ENCODE measurements at places on chromosomes 7 and 10.

GRCh38 chr10:126250045-126250444 is 138.2 kb downstream of the ADAM12 start:
- DNase-seq, result no peak

DNA sequence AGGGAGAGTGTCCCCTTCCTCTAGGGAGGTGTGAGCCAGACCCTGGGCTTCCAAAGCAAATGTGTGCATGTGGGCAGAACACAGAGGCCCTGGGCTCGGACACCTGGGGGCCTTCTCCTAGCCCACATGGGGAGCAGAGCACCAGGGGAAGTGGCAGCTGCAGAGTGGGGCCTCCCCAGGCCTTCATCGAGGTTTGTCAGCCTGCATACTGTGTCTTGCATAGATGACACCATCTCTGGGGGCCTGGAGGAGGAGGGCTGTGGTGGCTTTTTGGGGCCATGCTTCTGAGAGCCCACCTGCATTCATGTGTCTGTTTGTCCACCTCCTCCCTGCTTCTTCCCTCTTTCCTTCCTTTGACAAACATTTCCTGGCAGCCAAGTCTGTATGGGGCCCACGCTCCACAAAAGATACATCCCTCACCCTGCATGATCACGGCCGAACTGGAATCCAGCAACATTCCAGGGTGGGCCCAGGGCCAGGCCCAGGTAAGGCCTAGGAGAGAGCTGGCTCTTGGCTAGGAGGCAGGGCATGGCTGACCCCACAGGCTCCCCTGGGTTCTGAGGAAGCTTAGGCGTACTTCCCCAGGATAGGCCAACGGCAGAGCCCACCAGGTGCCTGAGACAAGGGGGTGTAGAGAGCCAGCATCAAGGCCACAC is 79.2 kb downstream of the ZMIZ1 start:
- no peak for DNase-seq

DNA sequence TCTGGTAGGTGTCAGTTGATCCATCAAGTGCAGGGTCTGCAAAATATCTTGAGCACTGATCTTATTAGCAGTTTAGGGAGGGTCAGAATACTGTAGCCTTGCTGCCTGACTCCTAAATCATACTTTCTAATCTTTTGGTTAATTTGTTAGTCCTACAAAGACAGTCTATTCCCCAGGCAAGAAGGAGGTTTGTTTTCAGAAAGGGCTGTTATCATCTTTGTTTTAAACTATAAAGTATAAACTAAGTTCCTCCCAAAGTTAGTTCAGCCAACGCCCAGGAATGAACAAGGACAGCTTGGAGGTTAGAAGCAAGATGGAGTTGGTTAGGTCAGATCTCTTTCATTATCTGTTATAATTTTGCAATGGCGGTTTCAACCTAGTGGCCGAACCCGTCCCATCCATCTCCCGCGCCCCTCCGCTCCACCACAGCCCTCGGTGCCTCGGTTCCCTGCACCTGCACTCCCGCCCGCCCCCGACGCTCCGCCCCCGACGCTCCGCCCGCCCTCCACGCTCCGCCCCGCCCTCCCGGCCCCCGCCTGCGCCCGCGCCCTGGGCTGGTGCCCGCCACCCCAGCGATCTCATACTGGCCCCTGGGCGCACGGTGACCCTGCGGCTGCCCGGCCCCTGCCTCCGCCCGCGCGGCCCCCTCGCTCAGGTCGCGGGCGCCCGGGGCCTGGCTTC is at the start of gene ADCK2:
ADCK2 (plus strand) TSS at position 564 of the 681 bp plus-strand sequence. CDS start 386 bp downstream, outside the sequence.
- peak; percentile 98 for DNase-seq

- DNase-seq, result peak; percentile 15
Measured at GRCh38 chr10:93495654-93496321, 624 bp upstream of the CEP55 start.

GRCh38 chr7:70894799-70895198 is 237.1 kb upstream of the GALNT17 start:
- no peak for DNase-seq

DNA sequence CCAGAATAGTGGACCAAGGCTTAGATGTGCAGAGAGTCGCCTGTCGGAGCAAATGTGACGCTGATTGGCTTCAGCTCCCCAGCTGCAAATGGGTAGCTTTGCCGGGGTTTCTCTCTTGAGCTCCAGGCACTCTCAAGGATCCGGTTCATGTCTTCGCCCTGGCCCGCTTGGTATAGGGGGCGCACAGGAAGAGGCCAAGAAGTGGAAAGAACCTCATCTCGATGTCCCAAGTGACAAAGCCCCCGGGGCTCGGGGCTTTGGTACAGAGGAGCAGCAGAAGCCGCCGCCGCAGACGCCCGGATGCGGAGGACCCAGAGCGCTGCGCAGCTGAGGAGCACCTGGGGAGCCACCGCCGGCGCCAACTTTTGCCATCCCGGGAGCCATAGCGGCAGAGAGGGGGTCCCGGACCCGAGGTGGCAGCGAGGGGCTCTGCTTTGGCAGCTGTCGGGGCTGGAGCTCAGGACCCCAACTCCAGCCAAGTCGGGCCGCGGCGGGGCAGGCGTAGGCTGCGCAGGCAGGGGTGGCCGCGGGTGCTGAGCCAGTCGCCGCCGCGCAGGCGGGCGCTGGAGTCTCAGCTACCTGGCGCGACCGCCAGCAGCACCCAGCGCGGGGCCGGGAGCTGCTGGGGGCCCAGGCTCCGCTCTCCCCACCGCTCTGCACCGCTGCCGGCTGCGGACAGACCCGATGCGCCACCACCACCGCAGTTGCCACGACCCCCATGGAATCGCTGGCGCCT is 466.6 kb downstream of the XPNPEP1 start:
- no peak for DNase-seq

DNA sequence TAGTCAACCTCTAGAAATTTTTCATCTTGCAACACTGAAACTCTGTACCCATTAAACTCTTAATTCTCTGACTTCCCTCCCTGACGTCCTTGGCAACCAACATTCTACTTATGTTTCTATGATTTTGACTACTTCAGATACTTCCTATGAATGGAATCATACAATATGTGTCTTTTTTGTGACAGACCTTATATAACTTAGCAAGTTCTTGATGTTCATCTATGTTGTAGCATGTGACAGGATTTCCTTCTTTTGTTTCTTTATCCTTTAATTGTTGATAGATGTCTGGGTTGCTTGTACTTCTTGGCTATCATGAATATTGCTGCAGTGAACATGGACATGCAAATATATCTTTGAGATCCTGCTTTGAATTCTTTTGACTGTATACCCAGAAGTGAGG is 240.8 kb downstream of the ADK start:
- DNase-seq, result no peak

DNA sequence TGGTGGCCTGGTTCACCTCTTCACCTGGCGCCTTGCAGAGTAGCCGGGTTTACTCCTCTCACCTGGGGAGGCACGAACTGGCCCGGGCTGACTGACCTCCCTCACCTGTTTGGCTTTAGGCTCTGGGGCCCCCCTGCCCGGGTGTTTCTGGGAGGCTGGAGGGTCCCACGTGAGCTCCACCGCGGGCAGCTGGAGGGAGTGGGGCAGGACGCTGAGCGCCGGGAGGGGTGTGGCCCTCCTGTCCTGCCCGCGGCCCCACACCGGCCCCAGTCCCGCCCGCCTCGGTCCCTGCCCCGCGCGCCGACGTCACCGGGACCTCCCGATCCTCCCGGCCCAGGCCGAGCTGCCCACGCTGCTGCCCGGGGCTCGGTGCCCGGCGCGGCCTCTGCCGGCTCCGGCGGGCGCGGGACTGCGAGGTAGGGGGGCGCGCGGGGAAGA is at the start of gene AMZ1:
AMZ1 (plus strand) TSS at position 322 of the 438 bp plus-strand sequence. CDS start 12,250 bp downstream, outside the sequence.
- no peak for DNase-seq

GRCh38 chr10:68106656-68107055 is 2.6 kb upstream of the MYPN start:
- DNase-seq, result no peak

DNA sequence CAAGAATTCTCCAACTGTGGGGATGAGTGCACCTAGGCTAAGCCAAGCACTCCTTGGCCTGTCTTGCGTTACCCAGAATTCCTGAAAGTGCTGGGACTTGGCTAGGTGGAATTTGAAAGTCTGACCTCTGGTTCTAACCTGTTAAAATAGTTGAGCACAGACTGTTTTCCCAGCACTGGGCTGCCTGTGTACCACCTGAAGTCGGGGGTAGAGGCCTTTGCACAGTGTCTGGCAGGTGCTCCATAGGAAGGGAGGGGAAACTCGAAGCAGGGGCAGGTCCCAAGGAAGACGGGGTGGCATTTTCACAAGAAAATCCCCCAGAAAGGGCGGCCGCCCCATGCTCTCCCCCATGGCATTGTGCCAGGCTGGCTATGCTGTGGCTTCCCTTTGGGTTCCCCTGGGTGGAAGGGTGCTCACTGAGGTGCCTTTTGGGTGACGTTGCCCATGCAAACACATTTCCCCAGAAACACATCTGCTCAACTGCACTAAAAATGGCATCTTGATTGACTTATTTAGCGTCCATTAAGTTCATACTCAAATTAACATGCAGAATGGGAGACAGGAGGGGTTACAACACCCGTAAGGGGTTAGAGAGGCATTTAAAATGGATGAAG is 62.9 kb downstream of the SYPL1 start:
- no peak for DNase-seq

DNA sequence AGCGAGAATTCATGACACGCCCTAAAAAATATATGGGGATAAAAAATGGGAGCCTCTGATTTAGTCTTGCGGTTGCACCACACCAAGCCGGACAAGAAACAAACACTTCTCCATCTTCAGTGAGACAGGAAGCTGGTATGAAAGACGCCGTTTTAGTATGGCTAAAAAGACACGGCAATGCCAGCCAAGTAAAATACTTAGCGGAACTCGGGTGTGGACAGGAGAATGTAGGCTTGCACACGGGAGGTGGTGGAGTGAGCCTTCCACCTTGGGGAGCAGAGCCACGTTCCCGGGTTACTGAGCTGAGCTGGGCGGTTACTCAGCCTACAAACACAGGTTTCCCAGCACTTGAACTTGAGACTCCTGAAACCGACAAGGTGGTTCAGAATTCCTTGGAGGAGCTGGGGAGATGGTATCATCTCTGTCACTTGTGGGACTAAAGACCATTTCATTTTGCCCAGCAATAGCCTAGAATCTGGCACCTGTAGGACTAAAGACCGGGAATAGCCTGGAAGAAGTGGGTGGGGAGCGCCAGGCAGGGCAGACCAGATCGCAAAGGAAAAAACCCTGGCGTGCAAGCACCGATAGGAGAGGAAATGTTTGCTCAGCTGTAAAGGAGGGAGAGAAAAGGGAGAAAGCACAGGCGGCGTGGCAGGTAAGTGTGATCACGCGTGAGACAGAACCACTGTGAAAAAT is 34.8 kb upstream of the SEPHS1 start:
- no peak for DNase-seq

GRCh38 chr7:15158141-15158810 is 255.7 kb upstream of the DGKB start:
- no peak for DNase-seq

GRCh38 chr10:58268454-58268945 is 462 bp upstream of the CISD1 start:
- no peak for DNase-seq

GRCh38 chr7:23403970-23404369 is 66.3 kb downstream of the IGF2BP3 start:
- DNase-seq, result no peak

- peak; percentile 57 for DNase-seq
Measured at GRCh38 chr10:80468002-80468401, 13.9 kb downstream of the TSPAN14 start.

DNA sequence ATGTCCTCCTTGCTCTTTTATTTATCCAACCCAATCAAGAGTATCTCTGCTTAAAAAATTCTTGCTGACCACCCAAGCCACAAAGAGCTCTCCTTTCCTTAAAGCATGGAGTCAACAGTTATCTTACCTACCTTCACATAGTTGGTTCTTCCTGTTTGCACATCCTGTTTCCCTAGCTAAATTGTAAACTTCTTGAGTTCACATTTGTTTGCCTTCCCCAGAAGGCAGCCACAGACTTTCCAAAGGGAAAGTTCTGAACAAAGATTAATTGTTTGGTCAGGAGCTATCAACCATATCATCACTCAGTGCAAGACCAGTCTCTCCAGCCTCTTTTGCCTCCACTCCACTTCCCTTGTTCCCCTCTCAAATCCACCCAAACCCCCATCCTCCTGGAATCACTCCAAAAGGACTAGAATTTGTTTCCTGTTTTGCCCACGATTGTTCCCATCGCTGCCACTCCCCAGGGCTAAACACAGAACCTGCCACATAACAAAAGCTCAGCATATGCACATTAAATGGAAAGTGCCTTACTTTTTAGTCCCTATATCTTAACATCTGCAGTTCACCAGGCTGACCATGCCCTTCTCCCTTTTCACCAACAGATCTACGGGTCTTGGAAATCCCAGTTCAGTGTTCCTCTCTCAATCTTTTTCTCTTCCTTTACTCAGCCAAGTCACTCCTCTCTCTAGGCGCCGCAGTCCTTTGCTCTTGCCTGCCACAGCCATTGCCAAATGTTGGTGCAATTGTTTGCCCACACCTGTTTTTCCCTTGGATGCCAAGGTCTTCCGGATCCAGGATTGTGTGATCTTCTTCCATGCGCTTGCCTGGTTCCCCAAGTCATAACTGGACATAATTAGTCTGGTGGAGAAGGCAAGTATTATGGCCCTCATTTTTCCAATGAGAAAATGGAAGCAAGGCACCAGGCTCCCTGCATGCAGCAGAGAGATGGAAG is 265.5 kb downstream of the KCNMA1 start:
- no peak for DNase-seq

GRCh38 chr7:21383227-21384220 is 44.4 kb upstream of the SP4 start:
- no peak for DNase-seq

GRCh38 chr10:125762692-125763648 is 12.7 kb downstream of the MMP21 start:
- DNase-seq, result no peak

DNA sequence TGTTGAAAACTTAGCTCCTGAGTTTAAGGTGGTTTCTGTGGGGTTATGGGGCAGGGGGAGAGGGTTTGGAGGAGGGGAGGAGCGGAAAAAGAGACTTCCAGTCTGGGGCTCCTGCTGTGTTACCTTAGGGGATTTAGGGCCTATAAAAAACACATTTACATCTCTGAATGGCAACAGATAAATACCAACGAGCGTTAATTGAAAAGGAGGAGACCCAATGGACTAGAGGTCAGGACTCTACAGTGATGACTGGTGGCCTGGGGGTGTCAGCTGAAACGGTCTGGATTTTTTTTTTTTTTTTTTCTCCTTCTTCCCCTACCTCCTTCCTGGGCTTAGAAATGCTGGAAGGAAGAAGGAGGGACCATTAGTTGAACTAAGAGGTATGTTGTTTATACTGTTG is 47.4 kb downstream of the AUTS2 start:
- DNase-seq, result no peak

GRCh38 chr10:90775351-90776028 is 82.3 kb downstream of the HTR7 start:
- DNase-seq, result no peak

GRCh38 chr10:42690449-42691360 is 52.3 kb upstream of the ZNF33B start:
- peak; percentile 16 for DNase-seq

GRCh38 chr7:105322655-105323277 is 66.0 kb downstream of the SRPK2 start:
- no peak for DNase-seq

GRCh38 chr10:129369566-129369965 is 97.5 kb upstream of the MGMT start:
- no peak for DNase-seq

Data from K562 (cell line).